T-helper 17 cell (primary cell): ENCODE measurements at places on chromosomes 4 and X.
A peak's percentile ranks its signal among the peaks of the same experiment; 100 is the strongest.

DNA sequence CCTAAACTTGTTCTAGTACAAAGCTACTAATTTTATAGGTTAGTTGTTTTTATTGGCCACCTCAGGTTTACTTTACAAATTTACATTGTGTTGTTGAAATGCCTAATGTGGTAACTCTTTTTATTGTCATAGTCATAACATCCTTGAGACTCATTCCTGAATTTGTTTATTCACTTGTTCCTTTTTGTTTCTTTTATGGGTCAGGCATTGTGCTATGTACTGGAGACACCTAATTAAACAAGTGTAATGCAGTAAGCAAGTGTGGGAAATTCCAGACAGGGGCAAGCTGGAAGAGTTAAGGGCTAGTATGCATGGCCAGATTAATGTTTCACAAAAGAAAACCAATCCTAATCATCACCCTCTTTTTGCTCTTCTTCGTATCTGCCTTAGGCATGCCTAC, 30.5 kb upstream of the TTC29 start:
- no peak for DNase-seq

- no peak for DNase-seq
These were observed 184.1 kb downstream of the CBR4 start for GRCh38 chr4:168825975-168826374.

DNA sequence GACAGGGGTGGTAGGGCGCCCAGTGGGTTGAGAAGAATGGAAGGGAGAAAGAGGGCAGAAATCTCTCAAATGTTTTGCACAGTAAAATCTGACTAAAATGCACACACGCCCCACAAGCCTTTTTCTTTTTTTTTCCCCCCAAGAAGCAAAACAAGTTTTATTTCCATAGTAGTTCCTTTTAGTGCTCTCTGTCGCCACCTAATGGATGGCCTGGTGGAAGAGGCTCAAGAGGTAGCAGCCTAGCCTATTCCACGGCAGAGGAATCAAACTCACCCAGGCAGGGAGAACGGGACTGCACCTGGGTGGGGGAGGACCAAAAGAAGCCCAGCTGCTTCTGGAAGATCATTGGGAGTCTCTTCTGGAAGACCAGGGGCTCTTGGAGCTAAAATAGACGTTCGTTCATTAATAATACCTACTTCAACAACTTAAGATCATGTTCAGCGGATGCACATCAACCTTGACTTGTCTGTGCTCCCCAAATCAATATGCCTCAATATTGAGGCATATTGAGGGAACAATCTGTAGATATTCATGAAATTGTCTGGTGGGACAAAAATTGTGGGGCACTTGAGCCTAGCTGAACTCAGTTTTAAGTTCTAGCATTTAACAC, 31.6 kb upstream of the IRAK1 start:
- peak; percentile 60 for DNase-seq

DNA sequence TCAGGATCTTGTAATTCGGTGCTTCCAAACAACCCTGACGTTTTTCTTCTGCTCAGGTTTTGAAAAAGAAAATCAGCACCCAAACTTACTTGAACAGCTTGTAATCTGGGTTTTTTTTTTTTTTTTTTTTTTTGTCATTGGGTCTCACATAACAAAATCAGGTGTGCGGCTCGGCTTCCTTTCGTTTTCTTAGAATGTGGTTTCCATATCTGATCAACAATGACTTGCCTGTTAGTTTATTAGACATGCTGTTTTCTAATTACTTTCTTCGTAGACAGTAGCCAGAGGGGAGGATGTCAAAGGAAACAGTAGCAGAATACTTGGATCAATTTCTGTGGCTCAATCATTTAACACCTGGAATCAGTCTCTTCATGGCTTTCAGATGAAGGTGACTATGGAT, 890 bp upstream of the FREM3 start:
- no peak for DNase-seq

DNA sequence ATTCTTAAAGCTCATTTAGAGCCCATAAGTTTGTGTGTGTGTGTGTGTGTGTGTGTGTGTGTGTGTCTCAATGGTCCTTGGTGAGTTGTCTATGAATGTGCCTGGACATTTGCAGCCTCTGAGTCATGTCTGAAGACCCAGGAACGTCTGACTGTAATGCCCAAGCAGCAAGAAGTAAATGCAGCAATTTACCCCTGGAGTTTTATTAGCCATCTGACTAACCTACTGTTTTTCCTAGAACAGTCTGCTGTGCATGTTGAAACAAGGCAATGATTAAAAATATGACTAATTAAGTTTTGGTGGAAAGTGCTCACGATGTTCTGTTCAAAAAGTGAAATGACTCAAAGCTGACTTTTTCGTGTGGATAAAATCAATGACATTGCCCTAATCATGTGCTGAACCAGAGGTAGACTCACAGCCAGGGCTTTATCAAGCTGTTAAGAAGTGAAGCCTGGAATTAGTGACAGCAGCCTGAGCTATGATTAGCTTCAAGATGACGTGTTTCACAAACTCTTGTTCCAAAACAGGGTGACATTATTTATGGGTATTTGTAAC, 201.6 kb downstream of the CPE start:
- no peak for DNase-seq

GRCh38 chrX:26026179-26026578, 112.0 kb upstream of the MAGEB18 start:
- DNase-seq = no peak
